NCI-H2081 (cell line): ENCODE measurements at places on chromosomes 16 and 17.

GRCh38 chr16:64019339-64019738, 1102.5 kb downstream of the CDH11 start:
- no peak for DNase-seq

DNA sequence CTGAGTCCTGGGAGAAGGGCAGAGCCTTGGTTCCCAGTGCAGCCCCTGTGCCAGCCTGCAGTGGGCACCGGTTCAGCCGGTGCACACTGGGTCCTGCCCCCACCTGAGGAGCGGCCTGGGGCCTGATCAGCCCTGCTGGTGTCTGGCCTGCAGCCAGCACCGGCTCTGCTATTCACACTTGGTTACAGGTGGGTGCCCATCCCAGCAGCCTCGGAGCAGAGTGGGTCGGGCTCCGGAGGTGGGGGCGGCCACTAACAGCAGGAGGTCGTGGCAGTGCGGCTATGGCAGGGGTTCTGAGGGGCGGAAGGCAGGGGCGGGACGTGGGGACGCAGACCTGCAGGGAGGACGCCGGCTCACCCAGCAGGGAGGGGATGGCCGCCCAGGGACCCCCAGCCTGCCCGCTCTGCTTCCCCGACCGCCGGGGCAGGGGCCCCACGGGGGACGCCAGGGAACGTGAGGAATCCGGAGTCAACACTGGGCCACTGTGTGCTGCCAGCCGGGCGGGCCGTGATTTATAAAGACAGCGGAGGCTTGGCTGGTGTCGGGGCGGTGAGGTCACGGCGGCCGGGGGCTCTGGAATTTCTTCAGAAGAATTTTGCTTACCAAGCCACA, 20.3 kb downstream of the METRNL start:
- DNase-seq = no peak

- no peak for DNase-seq
These were observed 25.1 kb downstream of the IRX5 start for GRCh38 chr16:54955757-54956156.

DNA sequence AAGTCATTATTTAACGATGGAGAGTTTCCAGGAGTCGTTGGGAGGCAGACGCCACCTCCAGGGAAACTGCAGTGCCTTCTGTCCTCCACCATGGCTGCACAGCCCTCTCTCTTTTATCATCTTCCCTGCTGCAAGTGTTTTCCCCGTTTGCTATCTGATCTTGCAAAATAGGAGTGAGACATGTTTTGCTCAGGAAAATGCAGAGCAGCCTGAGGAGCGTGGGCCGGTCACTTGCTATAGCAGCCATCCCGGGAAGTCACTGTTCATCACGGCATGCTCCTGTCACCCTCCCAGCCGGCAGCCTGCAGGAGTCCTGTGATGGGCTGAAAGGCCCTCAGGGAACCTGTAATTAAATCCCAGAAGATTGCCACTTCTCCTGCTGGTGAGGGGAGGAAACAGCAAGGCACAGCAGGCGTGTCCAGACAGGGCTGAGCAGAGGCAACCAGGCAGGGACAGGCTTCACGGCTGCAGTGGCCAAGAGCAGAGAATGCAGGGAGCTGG, 143.1 kb downstream of the GSG1L start:
- DNase-seq = peak; percentile 77

- DNase-seq = no peak
These were observed 14.5 kb downstream of the SLC7A6OS start for GRCh38 chr16:68296291-68296690.

DNA sequence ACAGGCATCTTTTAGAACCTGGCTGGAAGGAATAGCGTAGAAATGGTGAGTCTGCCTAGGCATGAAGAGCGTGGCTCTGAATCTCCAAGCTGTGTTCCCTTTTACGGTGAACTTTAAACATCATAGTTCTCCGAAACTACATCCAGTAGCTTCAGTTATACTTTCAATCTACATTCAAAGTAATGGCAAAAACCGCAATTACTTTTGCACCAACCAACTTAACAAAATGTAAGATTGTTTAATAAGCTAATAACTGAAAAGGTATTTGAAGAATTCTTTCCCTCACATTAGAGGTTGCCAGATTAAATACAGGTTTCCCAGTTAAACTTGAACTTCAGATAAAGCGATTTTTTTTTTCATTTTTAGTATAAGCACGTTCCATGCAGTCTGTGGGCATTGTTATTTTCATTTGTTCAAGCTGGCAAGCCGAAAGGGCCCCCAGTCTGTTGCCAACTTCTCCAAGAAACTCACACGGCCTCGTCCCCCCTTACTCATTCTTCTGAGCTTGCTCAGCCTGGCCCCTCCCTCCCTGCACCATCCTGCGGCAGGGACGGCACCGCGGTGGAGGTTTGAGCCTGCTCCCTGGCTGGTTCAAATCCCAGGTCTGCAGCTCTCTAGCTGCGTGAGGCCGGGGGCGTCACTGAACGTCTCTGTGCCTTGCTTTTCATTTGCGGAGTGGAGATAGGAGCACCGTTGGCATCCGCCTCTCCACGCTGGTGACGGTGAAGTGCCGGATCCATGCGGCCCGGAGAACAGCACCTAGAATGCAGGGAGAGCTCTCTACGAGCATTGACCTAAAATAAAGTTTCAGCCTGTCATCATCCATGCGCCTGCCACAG, 3.5 kb upstream of the MTHFSD start:
- no peak for DNase-seq

DNA sequence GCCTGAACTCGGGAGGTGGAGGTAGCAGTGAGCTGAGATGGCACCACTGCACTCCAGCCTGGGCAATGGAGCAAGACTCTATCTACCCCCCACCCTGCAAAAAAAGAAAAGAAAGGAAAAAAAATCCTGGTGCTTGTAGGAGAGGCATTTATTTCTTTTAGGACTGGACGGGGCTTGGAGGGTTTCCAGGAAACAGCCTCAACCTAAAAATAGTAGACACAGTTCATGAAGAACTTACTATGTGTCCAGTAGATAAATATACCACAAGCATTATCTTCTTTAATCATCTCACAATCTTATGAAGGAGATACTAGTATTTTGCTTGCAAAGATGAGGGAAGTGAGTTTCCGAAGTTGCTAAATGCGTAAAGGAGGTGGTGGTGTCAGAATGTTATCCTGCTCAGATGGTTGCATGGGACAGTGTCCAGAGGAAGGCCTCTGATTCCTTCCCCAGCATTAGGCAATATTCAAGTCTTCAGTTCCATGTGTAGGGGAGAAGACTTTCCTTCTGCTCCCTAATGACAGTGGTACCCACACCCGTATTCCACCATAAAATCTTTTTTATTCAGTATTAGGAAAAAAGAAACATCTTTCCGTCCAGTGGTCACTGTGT, 263.2 kb downstream of the WWOX start:
- no peak for DNase-seq

GRCh38 chr16:88004391-88004790, 53.2 kb downstream of the BANP start:
- no peak for DNase-seq

- DNase-seq = no peak
These were observed 298.4 kb downstream of the MAP2K6 start for GRCh38 chr17:69712801-69713311.

DNA sequence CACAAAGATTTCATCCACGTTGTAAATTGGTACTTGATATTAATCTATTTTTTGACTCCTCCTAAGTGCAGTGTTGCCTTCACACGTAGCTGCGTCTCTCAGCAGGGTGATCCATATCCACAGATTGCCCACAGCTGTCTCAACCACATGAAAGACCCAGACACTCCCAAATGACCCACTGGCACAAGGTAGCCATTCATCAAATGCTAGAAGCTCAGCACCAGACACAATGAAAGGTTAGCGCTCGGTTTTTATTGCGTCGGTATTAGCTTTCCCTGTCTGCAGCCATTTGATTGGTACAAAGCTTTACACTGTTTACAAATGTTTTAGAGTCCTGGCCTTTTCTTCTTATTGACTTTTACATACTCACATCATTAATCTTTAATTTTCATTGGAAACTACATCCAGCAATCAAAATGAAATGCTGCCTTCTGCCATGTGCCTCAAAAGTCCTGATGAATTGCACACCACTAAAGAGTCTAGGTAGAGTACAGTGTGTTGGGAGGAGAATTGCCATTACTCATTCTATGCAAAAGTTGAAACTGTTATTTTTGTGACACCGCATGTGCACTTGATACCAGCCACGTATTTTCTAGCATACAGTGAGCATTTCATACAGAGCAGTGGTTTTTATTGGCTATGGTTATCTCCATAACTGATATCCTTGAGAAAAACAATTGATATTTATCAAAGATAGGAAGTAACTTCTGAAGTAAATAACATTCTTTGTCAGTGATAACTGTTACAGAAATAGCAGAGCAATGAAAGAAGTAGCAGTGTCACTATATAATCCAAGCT, 127.3 kb upstream of the NUDT7 start:
- DNase-seq = peak; percentile 13

- no peak for DNase-seq
These were observed 72.9 kb downstream of the TNRC6C start for GRCh38 chr17:78031435-78031834.

- no peak for DNase-seq
These were observed 151.5 kb upstream of the TOM1L1 start for GRCh38 chr17:54749157-54749556.

DNA sequence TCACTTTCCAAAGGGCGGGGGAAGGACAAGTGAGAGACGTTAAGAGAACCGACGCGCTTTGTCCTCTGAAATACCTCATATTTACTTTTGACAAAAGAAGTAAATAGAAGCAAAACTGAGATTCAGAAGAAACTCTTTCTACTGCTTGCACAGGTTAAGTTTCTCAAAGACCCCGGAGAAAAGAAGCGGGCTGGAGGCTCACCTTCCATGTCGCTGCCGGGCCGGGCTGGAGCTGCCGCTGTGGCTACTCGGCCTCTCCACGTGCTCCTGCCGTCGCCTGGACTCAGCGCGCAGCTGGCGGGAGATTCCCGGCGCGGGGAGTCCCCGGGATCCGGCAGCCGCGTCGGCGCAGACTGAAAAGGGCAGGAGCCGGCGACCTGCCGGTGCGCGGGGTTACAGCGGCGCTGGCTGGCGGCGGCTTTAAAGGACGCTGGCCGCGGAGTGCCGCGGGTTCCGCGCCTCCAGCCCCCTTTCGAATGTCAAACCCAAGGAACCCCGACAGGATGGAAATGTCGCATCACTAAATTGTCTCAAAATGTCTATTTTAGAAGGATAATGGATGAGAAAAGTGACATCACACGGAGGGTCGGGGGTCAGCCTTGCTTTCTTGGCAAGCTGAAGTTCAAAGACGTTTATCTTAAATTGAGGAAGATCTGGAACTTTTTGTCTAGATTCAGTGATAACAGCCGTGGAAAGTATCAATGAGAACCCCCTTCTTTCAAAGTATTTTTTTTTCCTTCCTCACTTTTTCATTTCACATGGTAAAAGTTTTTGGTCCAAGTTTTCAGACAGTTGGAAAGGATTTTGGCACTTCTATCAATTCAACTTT, at the start of gene IKZF3:
IKZF3 (minus strand) TSS at position 395 of the 829 bp plus-strand sequence; CDS start at position 209, 186 bp downstream.
- DNase-seq = peak; percentile 89

DNA sequence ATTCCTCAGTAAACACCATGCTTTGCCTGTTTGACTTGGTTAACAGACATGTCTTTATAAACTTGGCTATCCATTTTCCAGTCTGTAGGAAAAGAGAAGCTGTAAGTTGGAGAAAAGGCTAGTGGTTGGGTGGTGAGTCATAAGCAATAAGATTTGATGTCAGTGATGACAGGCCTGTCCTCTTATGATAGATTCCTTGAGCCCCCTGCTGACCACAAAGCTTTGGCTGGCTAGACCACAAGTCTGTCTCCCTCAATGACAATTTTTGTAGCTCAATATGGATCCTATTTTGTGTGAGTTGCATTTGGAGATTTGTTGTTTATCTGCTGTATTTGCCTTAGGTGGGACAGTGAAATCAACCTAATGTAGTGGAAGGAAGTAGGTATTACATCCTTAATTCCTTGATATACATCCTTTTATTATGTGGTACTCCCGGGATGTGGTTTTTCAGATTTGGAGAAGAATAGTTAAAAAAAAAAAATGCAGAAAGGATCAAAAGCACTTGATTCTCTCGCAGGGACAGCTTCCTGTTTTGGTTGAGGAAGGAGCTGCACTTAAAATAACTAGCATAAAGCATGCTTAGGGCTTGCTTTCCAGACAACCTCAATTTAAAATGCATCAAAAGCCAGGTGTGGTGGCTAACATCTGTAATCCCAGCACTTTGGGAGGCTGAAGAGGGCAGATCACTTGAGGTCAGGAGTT, 67.4 kb downstream of the SIAH1 start:
- no peak for DNase-seq

DNA sequence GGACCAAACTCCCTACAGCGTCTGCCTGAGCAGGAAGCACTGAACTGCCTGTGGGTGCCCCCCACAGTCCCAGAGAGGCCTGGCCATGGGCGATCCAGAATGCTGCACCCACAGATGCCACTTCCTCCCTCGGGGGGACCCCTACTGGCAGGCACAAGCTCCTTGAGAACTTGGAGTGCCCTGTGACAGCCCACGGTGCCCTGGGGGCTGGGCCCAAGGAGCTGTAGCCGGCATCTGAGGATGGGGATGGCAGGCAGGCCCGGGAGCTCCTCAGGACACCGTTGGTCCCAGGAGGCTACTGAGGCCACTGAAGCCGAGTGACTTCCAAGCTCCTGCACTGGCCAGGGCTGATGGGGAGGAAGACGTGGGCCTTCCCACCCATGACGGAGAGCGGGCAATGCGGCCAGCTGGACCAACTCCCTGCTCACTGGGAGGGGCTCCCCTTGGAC, 15.1 kb upstream of the RASD1 start:
- no peak for DNase-seq

DNA sequence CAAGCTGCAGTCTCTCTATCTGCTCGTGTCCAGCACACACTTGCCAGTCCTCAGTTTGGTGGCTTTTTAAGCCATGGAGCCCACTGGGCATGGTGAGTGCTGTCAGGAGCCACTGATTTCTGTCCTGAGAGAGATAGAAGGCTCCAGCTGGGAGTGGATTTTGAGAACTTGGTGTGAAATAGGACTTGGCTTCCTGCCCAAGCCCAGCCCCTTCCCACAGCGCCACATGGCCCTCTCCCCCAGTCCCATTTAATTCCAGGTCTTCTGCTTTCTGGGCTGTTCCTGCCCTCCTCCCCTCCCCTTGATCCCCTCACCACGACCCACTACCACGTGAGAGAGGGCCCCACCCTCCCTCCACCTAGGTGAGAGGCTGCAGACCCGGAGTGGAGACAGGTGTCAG, 14.4 kb upstream of the ABCC3 start:
- DNase-seq = no peak

- peak; percentile 70 for DNase-seq
These were observed 2032.8 kb downstream of the TP53TG3F start for GRCh38 chr16:35492225-35492624.

GRCh38 chr16:53541326-53541725, 38.3 kb upstream of the AKTIP start:
- no peak for DNase-seq

DNA sequence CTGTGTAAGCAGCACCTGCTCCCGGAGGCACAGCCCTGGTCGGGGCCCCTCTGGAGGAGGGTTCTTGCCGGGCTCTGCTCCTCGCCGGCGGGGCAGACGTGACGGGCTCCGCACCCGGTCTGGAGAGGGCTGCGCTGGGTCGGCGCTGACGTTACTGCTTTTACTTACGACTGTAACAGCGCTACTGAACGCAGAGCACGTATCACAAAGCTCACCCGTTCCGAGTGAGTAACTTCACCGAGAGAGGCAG, 1.3 kb upstream of the RAB40C start:
- DNase-seq = no peak
